Large intestine (tissue), 12 donors: ENCODE measurements at places on chromosomes 11 and 22.

- DNase-seq: no peak
- H3K27me3 ChIP-seq: no peaks in the 10 kb centered on the region
- H3K4me3 ChIP-seq: no peak overlapping the region
- H3K4me1 ChIP-seq: no peaks in the 10 kb centered on the region
- no peak overlapping the region for H3K27ac ChIP-seq
These were observed 46.7 kb upstream of the LIPT2 start for GRCh38 chr11:74540270-74540669.

DNA sequence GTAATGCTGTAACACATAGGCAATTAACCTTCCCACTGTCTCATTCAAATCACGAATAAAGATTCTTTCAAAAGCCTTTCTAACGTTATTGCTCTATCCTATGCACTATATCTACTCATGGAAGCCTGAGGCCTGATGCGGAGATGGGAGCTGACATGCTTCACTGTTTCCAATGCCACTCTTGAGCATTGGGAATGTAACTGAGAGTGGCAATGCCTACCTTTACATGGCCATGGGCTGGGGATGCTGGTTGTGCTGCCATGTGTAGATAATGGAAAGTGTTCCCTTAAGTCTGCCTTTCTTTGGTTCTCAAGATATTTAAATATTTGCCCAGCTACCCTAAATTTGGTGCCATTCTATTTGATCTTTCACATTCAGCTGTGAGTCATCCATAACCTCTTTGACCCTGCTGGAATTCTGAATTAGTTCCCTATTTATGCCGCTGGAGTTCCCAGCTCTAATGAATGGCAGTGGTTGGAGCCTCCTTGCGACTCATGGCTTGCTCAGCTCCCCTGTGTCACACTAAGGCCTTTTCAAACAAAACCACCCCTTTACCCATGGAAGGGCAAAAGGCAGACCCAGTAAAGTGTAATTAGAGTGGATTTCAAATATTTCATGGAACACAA is 21.4 kb upstream of the DKK3 start:
- H3K4me3 ChIP-seq: no peak overlapping the region
- no peaks in the 10 kb centered on the region for H3K27me3 ChIP-seq
- H3K27ac ChIP-seq: no peak overlapping the region
- no peaks in the 10 kb centered on the region for H3K36me3 ChIP-seq
- no peaks in the 10 kb centered on the region for H3K4me1 ChIP-seq

GRCh38 chr11:62575156-62575555 is 1.5 kb upstream of the EEF1G start:
- peak overlapping the region; percentile 85 for H3K4me3 ChIP-seq
- peaks cover 19% of the 10 kb centered on the region for H3K4me1 ChIP-seq
- peak overlapping the region; percentile 89 for H3K27ac ChIP-seq
- DNase-seq: no peak
- peaks cover 58% of the 10 kb centered on the region for H3K36me3 ChIP-seq

DNA sequence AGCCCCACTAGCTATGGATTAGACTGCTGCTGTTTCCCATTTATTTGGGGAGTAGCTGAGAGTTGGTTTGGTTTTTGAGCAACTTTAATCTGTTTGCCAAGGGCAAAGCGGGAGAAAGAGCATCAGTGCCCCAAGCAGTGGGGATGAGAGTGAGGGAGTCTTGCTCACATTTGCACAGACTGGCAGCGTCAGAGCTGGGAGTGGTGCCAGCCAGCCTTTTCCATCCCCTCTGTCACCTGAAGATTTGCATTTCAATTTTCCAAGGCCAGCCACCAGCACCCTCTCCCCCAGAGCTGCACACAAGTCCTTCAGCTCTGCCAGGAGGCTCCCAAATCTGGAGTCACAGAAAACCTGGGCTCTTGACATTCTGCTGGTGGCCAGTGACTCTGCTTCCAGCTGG is 21.0 kb upstream of the UVRAG start:
- no peaks in the 10 kb centered on the region for H3K27me3 ChIP-seq
- peaks cover 16% of the 10 kb centered on the region for H3K4me1 ChIP-seq
- H3K36me3 ChIP-seq: peaks cover 63% of the 10 kb centered on the region
- no peak for DNase-seq

GRCh38 chr22:38204784-38205183 is 3.0 kb downstream of the MAFF start:
- peaks cover 4% of the 10 kb centered on the region for H3K36me3 ChIP-seq
- H3K27ac ChIP-seq: no peak overlapping the region
- H3K4me3 ChIP-seq: no peak overlapping the region
- no peak for DNase-seq
- H3K27me3 ChIP-seq: no peaks in the 10 kb centered on the region
- H3K4me1 ChIP-seq: peaks cover 17% of the 10 kb centered on the region

DNA sequence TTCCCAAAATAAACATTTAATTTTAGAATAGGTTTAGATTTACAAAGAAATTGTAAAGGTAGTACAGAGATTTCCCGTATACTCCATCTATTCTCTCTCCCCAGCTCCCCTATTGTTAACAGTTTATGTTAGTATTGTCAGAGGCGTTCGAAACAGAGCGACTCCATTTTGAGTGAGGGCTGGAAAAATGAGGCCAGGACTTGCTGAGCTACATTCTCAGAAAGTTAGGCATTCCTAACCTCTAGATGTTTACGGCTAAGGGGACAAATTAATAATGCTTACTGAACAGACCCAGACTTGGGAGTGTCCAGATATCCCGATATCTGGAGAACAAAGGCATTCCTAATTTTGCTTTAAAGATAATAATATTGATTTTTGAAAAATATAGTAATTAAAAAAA is 12.4 kb upstream of the NUP160 start:
- H3K27ac ChIP-seq: no peak overlapping the region
- H3K27me3 ChIP-seq: no peaks in the 10 kb centered on the region
- H3K36me3 ChIP-seq: no peaks in the 10 kb centered on the region
- H3K4me1 ChIP-seq: no peaks in the 10 kb centered on the region

DNA sequence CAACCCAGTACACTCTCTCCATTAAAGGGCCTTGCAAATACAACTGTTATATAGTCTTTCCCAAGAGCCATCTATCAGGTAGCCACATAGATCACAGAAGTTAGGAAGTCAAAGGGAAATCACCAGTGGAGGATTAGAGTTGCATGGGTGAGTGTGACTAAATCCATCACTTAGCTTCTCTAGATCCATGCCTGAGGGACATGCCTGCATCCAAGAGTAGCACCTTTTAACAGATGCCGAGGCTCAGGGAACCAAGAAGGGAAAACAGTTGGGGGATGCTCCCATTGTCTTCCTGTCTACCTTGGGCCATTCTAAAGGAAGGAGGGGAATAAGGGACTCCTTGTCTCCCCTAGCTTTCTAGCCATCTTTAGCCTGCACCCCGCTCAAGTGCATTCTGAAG is 77.9 kb downstream of the XRRA1 start:
- H3K27ac ChIP-seq: no peak overlapping the region
- no peak overlapping the region for H3K4me3 ChIP-seq
- H3K36me3 ChIP-seq: peaks cover 52% of the 10 kb centered on the region
- no peak for DNase-seq

- H3K27ac ChIP-seq: no peak overlapping the region
- H3K4me3 ChIP-seq: no peak overlapping the region
- no peaks in the 10 kb centered on the region for H3K27me3 ChIP-seq
- no peak for DNase-seq
These were observed 43.6 kb downstream of the LRRC32 start for GRCh38 chr11:76626921-76627401.

DNA sequence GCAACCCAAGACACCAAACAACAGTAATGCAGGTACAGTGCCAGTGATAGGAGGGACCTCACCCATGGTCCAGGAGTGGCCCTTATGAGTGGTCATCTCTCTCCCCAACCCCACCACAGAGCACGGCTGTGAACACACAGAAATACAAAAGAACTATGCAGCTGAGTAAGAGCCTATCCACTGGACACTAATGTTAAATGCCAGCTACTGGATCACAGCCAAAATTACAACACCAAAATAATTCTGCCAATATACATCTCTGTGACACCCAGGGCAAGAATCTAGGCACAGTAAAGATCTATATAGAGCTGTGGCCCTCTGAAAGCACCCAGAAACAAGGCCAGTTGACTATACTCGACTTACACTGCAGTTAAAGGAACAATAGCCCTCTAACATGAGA is 22.8 kb upstream of the GPR83 start:
- no peak overlapping the region for H3K4me3 ChIP-seq
- peaks cover 24% of the 10 kb centered on the region for H3K36me3 ChIP-seq
- no peaks in the 10 kb centered on the region for H3K27me3 ChIP-seq
- no peak for DNase-seq
- H3K27ac ChIP-seq: no peak overlapping the region
- no peaks in the 10 kb centered on the region for H3K4me1 ChIP-seq

GRCh38 chr11:118012083-118012669 is 26.0 kb downstream of the IL10RA start:
- no peaks in the 10 kb centered on the region for H3K27me3 ChIP-seq
- H3K4me1 ChIP-seq: peaks cover 30% of the 10 kb centered on the region
- peak overlapping the region; percentile 62 for H3K27ac ChIP-seq
- no peaks in the 10 kb centered on the region for H3K36me3 ChIP-seq
- DNase-seq: peak; percentile 74

DNA sequence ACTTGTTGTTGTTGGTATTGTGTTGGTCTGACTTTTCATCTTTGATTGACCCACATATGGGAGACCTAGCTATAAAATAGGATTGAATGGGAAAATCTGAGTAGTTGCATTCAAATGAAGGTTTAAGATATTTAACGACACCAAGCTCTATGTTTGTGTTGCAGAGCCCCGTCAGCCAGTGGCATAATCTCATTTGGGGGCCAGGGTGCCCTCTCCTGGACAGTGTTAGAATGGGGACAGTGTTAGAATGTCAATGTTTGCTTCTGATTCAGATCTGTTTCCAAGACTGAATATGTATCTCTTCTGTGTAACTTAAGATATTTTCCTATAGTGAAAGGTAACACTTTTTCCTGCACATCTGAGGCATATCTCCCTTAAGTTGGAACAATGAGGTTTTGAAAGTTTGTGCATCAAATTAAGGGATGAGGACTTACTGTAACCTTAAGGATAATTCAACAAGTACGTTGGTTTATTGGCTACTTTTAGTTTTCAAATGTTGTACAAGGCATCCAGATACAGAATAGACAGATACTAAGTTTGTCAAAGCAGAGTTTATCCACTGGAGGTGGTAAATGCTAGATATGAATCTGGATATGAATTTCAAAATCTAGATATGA is 5.3 kb upstream of the OR52M1 start:
- no peak overlapping the region for H3K4me3 ChIP-seq
- no peaks in the 10 kb centered on the region for H3K36me3 ChIP-seq
- H3K4me1 ChIP-seq: no peaks in the 10 kb centered on the region
- peak; percentile 16 for DNase-seq
- no peaks in the 10 kb centered on the region for H3K27me3 ChIP-seq

DNA sequence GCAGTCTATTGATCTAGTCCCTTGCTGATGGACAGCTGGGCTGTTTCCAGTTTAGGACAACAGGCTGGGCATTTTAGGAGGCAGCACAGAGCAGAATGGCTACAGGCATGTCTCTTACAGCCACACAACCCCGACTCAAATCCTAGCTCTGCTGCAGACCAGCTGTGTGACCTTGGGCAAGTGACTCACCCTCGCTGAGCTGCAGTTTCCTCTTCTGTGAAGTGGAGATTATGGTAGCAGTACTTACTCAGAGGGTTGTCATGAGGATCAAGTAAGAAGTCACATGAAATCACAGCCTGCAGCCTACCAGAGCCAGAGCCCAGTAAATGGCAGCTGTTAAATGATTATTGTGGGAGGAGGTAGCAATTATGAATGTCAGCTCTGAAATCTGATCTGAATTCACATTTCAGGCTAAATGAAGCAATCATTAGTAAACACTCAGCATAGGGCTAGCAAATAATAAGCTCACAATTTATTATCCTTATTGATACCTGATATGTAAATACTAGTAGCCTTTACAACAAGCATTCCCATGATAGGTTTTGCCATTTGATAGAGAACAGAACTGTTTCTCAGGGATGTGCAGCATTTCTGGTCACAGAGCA is 58.9 kb downstream of the MYEOV start:
- no peaks in the 10 kb centered on the region for H3K4me1 ChIP-seq
- no peaks in the 10 kb centered on the region for H3K27me3 ChIP-seq
- DNase-seq: no peak
- H3K27ac ChIP-seq: no peak overlapping the region
- no peak overlapping the region for H3K4me3 ChIP-seq

DNA sequence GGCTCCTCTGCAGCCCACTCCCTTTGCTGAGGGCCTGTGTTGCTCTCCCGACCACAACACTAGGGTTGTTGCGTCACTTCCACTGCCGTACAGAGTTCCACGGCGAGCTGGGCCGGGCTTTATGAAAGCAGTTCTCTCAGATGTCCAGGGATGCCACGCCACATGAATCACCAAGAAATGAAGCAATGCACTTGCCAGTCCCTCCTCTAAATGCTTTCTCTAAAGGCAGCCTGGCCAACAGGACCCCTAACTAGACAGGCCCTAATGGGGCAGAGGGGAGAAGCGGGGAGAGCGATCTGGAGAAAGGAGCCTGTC is 188.7 kb downstream of the CTTN start:
- H3K27ac ChIP-seq: no peak overlapping the region
- H3K36me3 ChIP-seq: no peaks in the 10 kb centered on the region
- H3K4me1 ChIP-seq: no peaks in the 10 kb centered on the region
- DNase-seq: no peak
- no peaks in the 10 kb centered on the region for H3K27me3 ChIP-seq

DNA sequence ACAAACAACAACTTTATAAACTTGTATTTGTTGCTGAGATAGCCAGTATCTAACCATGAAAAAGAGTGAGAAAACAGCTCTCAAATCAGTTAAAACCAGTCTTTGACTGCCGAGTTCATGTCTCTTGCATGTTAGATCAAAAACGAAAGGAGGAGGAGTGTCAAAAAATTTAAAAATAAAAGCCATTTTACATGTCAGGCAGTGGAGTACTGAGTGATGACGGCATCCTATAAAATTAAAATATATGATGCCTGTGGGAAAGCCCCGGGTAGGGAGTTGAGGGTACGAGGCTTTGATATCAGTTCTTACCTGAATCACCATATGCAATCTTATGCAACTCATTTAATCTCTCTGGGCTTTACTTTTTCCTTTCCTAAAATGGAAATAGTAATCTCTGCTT is 117.3 kb downstream of the ETS1 start:
- DNase-seq: no peak
- H3K4me1 ChIP-seq: peaks cover 17% of the 10 kb centered on the region
- H3K4me3 ChIP-seq: no peak overlapping the region

DNA sequence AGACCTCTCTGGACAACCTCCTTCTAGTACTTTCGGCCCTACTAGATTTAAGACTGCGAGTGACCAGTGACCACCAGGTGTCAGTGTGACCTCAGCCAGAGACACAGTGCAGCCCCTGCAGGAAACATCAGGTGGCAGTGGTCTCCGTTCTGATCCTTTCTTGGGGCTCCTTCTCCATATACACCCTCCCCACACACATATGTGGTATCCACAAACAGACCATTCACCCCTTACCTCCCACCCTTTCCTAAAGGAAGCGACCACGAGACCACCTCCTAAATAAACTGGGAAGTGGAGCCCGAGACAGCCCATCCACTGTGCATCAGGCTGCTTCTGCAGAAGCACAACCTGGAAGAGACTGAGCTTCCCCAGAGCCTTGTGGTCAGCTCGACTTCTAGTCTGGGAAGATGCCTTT is 38.5 kb upstream of the CYP2D6 start:
- H3K4me1 ChIP-seq: peaks cover 39% of the 10 kb centered on the region
- H3K27ac ChIP-seq: no peak overlapping the region
- DNase-seq: peak; percentile 66
